Non-pigmented ciliary epithelial cell (primary cell): ENCODE measurements at places on chromosomes 13 and 19.
A peak's percentile ranks its signal among the peaks of the same experiment; 100 is the strongest.

DNA sequence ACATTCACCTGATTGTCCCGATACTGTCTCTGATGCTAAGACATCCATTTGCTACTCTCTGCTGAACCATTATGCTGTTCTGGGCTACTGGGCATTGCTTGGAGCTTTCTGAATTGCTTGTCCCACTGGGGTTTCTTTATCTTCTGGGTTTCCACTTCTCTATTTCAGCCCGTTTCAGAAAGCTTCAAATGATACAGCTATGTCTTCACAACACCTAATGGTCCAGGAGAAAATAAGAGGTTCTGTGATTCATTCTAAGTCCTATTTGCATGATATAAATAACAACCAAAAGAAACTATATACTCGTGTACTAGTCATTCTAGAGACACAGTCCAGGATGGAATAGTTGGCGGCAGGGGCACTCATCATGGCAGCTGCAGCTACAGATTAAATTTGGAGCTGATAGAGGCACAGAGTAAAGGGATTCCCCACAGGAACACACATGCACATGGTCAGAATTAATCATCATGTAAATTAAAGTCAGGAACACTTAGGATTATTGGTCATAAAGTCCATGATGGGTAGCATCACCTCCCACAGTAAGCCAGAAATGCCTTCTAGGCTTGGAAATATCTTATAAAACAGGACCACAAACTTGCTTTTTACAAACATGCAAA is 33.3 kb upstream of the SCEL start:
- DNase-seq = no peak

DNA sequence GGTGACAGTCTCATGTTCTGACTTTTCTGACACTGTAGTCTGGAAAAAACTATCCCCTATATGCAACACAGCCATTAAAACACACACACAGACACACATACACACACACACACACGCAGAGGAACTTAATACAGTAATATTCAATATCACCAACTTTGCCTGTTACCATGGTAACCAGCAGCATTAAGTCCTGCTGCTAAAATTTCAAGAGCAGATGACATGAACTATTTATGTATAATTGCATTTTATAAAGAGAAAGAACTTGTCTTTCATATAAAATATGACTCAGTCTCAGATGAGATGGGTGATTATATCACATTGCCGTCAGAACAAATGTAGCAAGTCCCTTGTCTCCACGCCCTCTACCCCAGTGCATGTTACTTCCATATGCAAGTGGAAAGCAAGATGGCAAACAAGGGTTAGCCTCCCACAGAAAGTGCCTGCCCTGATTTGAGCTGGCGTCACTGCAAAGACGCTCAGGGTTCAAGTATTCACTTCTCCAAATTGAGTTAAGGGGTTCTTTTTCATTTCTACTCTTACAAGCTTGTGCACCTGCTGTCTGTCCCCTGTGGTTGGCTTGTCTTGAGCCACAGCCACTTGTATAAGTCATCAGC is 576.8 kb downstream of the UQCRFS1 start:
- no peak for DNase-seq

- DNase-seq = no peak
These were observed 1.1 kb downstream of the EDDM13 start for GRCh38 chr19:56273563-56274117.

- no peak for DNase-seq
These were observed 10.0 kb downstream of the CALM3 start for GRCh38 chr19:46610851-46611770.

DNA sequence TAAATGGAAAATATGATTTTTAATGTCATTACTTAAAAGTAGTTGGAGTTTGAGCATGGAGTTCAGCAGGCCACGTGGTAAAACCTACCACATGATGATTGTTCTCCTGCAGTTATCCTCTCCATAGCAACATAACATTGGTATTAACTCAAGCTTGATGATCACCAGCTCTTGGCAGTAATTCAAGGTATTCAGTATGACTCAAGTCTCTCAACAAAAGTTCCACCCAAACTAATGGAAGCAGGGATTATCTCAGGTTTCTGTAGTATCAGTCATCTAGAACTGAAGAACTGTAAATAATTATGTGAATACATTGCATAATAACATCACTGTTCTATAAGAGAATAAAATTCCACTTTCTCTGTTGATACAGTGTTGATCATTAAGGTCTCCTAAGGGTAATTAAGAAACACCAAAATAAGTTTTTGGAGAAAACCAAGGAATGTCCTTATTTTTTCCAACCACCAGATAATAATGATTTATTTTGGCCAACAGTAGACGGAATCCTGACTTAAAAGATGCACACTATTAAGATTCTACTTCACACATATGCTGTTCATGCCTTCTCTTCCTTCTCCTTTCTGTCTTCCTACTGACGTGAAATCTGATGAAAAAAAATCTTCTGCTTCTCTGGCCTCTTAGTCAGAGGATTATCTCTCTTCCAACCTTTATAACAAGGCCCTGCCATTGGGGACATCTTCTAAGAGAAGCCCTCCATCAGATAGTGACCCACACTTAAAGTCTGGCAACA is 1092.3 kb downstream of the EFNB2 start:
- peak; percentile 99 for DNase-seq
